ENCODE measurements at places on chromosomes 11 and 22.

DNA sequence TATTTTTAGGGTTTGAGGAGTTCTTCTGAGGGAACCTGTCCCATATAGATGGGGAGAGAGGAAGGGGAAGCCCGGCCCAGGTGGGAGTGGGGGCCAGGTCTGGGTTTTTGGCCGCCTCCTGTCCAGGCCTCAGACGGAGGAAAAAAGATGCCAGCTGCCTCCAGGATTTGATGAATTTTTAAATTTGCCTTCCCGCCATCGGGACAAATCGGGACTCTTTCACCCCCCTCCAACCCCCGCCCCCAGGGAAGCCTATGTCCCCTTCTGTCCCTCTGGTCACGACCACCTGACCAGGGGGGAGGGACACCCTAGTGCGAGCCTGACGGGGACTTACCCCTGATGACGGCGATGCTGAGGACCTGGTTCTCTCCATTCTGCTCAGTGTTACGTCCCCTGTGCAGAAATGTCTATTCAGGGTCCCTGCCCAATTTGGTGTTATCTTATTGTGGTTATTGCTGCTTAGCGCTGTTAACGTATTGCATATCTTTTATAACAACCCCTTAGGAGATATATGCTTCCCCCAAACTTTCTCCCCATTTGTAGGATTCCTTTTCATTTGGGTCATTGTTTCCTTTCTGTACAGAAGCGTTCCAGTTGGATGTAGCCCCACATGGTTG lies 115.9 kb upstream of the GRK3 start:
- no peak for DNase-seq

DNA sequence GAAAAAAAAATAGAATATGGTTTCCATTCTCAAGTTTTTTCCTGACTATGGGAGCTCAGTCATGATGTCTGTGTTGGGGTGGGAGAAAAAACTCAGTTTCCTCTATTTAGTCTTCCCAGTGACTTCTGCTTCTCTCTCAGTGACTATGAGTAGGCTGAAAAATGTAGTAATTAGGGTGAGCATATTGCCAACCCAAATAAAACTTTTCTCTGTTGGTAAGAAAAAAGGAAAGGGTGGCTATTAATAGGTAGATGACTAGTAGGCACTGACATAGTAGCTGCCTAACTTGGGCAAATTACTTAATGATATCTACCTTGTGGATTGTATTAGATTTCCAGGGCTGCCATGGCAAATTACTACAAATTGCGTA lies 34.2 kb upstream of the BIRC3 start:
- DNase-seq, result no peak

- peak; percentile 62 for DNase-seq
Measured at GRCh38 chr11:64777449-64778222, 706 bp downstream of the SF1 start.

GRCh38 chr11:57463671-57464538 lies 3.6 kb downstream of the RTN4RL2 start:
- DNase-seq, result no peak

DNA sequence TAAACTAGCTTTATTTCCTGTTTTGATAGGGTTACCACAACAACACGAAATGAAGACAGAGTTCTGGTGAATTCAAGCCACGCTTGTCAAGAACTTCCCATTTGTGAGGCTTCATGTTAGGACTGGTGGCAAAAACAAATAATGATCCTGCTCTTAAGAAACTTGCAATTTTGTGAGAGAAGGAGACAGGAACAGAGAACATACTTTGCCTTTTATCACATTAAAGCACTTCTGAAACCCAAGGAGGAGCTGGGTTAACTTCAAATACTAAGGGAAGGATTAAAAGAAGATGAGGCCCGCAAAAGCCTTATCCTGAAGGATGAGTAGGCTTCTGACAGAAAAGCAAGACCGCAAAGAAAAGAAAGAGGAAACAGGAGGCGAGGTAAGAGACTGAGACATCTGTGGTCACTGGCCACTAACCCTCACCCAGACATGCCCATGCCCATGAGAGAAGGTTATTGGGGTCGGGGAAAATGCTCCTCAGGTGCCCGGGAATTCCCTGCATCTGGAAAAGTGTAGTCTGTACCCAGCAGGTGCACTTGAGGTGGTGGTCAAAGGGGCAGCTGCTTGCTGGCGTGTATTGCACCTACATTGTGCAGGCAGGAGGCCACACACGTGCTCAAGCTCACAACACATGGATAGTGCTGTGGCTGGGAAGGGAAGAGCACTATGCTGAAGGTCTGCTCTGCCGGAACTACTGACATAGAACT lies 50.5 kb downstream of the MAPK1 start:
- peak; percentile 8 for DNase-seq

DNA sequence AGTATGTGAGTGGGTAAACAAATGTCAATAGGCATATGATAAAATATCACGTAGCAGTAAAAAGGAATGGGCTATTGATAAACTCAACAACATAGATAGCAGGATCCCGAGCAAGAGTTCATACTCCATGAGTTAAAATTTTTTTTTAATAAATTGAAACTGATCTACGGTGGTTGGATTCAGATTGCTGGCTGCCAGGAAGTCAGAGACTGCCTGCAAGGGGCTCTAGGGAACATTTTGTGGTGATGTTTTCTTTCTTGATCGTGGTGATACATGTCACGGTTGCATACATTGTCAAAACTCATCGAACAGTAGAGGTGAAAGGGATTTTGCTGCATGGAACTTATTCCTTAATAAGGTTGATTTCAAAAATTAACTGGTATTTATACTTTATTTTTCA lies 62.6 kb upstream of the WNT7B start:
- no peak for DNase-seq

DNA sequence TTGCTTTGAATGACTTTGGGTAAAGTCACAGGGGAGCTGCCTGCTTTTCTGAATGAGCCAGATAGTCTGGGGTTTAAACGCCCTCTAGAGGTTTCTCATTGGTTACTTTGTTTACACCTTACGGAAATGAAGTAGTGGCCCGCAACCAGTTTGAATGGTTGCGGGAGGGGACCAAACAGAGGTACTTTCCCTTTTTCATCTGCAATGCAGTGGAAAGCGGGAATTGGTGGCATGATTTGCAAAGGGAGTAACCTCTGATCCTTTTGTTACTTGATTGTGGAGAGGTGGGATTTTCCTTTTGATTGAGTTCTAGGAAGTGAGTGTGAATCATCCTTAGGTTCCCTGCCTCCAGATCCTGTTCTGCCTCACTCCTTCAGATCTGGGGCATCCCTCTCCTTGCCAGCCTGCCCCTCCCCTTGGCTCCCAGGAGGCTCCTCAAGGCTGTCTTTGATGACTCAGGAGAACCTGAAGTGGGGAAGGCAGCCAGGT lies 15.9 kb upstream of the GLYATL1 start:
- peak; percentile 7 for DNase-seq

DNA sequence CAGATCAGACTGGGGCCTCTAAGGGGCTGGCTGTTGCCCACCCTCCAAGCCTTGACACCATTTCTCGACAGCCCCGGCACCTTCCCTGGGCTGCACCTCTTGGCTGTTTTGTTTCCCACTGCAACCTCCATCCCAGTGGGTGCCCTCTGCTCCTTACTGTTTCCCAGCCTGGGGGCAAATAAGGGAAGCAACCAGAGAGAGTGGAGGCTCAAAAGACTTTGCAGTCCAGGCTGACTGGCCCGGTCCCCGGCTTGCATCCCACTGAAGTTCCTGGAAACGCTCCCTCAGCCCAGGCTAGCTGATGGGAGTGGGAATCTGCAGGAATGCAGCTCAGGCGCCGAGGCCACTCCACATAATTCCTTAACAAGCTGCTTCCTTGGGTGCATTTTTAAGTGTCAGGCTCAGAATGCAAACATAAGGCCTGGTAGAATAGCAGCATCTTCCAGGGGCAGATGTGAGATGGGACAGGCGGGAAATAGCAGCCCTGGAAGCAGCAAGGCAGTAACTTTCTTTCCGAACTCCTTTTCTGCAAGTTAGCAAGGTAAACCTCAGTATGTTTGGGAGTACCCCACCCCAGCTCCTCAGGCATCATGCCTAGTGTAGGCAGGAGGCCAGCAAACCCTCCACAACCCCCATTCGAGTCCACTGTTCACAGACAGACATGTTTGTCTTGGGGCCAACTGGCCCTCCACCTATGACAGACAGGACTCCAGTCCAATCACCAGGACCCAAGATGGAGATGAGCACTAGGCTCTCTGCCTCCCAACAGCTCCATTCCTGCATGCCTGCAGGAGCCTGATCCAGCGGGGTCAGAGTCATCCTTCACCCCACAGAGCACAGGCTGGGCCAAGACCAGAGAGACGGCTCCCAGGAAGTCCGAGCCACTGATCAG lies 39.3 kb downstream of the RPL27A start:
- no peak for DNase-seq

- DNase-seq, result no peak
Measured at GRCh38 chr11:93807980-93808379, 23.9 kb downstream of the MED17 start.

GRCh38 chr11:97367406-97368083 lies 977.7 kb downstream of the JRKL start:
- no peak for DNase-seq

DNA sequence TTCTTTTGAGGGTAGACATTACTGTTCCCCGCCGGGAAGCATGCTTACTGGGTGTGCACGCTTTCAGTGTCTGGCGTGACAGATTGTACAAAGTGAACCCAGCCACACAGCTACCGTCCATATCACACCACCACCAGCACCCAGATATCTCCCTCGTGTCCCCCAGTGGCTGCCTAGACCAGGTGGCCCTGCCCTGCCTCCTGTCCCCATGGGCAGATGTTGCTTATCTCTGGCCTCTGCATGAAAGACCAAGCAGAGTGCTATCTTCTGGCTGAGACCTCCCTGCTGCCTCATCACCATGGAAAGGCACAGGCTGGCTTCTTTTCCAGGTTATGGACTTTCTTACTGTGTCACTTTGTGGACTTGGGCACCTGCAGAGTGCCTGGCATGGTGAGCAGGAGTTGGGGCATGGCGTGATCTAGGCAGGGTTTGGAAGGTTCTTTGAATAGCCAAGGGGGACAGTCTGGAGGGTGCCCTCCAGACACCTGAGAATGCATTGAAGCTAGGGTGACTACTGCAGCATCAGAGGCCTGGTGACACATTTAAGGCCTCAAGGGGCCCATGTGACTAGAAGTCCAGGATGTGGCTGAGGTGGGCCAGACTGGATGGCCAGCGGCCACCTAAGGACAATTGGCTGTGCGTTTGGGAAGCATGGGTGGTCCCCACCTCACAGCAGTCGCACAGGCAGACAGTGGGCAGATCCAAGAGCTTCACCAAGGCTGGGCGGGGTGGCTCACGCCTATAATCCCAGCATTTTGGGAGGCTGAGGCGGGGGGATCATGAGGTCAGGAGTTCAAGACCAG lies 4.7 kb downstream of the TANGO2 start:
- no peak for DNase-seq

Data from NCI-H460 (cell line).